ENCODE measurements at places on chromosomes 5 and 9. TPM values are rescaled to one million over a fixed set of nuclear protein-coding genes. Genes with fewer than 3 reads are reported as not detected.

The LCN15 gene
- not detected for total RNA-seq

The DRD1 gene
- total RNA-seq = not detected

The LCNL1 gene
- total RNA-seq = not detected

The TAF11L5 gene
- total RNA-seq = not detected

The IL13 gene
- 3.9 TPM for total RNA-seq

Data from activated CD4-positive, alpha-beta T cell treated with anti-CD3 and anti-CD28 coated beads for 36 hours (primary cell).